ENCODE measurements at places on chromosomes 2 and 18.
A peak's percentile ranks its signal among the peaks of the same experiment; 100 is the strongest.

DNA sequence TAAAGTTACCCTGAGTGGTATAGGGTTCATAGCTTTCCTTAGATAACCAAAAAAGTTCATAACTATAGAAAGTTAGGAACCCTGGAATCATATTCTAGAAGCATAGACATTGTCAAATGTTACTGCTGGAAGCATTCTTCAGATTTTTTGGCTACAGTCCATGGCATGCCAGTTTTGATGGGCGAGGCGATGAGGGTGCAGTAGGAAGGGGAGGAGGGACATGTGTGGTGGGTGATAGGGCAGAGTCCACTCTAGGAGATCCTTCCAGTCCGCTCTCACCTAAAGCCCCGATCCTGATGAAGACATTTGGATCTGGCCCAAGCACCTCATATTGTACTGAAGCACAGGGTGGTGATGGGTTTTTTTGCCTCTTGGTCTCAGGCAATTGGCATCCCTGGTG lies 91.8 kb downstream of the HRH4 start:
- no peak for DNase-seq

DNA sequence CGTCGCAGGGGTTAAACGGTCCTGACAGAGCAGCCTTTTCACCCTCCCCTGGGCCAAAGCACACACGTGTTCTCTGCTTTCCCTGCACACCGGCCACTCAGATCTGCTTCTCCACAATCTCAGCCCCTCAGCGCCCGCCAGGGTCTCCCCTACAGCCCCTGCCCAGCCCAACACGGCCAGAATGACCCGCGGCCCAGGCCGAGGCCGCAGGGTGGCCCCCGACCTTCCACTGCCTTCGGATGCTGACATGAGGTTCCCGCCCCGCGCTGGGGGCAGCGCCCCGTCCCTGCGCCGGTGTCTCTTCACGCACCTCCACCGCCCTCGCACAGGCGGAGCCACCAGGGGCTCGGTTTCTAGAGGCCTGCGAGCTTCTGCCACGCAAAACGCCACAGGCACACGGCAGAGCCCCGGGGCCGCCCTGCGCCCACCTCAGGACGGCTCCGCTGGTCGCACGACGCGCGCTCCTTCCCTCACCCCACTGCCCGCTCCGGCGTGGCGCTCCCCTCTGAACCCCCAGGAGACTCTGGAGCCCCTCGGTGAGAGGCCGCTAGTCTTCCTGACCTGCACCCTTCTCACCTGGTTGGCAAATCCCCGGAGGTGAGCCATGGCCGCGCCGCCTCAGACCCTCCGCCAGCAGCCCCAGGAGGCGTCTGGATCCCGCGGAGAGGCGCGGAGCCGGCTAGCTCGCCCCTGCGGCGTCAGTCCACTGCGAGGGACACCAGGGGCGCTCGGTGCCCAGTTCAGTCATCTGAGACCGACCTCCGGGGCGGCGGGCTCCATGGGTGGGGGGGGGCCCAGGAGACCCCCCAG lies 749 bp downstream of the STK25 start:
- peak; percentile 24 for DNase-seq

DNA sequence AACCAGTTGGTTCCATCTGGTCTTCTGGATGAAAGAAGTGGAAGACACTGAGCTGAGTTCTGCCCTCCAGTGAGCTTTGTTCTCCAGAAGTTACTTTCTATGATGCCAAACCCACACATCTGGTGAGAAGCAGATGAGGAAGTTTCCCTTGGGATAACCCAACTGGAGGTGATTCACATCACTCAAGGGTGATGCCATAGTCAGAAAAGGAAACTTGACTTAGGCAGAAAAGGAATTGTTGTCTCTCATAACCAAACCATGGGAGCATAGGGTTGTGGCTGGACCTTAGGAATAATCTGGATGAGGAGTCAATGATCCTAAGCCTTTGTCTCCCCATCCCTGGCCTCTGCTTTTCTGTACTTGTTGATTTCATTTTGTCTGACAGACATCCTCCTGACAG lies 43.7 kb downstream of the CDC42EP3 start:
- DNase-seq = no peak

DNA sequence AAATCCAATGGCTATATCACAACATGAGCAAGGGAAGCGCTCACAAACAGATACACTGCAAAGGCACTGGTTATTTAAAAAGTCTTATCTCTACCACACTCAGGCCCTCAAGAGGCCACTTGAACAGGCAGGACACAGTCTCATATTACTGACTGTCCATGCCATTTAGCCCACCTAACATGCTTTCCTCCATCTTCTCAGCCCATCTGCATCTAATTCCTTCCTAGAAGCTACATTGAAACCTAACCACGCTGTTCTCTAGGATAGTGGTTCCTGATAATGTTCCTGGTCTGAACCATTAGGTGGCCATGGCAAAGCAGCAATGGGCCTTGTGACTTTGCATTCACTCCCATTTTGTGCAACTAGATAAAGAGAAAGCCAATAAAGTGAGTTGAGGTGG lies 22.5 kb upstream of the NEB start:
- no peak for DNase-seq

DNA sequence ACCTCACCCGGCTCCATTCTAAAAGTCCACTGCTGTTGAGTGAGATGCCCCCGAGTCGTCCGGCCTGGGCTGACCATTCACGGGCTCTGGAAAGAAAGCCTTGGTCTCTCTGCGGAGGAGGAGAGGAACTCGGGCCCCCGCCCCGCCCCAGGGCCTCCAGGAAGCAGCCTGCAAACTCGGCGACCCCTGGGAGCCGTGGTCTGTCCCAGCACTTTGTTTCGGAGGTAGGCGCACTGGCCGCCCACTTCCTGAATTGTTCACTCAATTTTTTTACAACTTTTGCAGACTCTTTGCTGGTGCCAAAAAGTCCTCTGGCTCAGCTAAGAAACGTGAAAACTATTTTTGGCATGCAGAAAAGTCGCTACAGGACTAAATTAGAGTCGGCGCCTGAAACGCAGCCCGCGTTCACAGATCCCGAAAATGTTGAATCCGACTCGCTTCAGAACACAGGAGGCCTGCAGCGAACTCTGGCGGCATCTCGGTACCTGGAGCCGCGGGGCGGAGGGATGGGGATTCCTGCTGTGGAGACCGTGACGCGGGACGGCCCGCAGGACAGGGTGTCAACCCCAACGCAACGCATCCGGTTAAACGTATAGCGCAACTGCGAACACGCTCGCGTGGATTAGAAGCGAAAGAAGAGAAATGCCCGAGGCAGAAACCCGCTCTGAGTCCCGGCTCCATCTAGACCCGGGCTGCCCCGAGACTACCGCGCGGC lies 1.5 kb downstream of the PXDN start:
- no peak for DNase-seq

DNA sequence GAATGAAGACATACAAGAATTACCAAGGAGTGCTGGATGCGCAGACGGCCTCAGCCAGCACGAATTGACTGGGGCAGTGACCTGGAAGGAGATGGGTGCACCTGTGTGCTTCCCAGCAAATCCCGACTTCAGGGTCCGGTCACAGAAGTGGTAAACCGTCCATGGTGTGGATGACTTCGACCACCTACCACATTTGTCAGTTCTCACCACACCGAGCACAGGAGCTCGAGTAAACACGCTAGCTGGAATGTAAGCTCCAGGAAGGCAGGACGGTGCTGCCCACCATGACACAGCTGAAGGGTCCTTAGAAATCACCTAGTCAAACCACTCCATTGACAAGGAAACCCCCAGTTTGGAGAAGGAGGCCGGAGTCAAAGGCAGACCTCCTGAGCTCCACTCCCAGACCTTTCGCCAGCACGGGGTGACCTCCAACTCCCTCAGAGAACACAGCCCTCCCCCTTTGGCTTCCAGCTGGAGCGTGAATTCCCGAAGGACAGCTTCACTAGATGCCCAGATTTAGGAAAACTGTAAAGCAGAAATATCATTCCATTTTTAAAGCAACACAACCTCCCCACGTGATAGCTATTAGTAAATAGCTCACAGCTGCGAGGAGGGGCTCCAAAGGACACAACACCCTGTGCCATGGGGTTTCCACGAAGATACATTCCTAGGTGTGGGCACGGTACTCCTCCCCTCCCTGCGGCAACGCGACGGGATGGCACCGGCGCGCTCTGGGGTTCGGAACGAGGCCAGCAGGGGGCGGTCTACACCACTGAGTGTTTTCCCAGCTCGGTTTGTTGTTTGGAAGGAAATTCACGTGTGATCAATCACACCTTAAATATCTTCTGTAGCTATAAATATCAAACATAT lies 34.1 kb upstream of the GNAL start:
- peak; percentile 6 for DNase-seq

GRCh38 chr2:70125498-70125898 lies 38.2 kb downstream of the PCBP1 start:
- DNase-seq = no peak

All from T-helper 2 cell treated with Interferon-gamma antibody and Interleukin-4, amounts not matched to agents 5 μg/mL and 100 μg/mL, for 36 hours (primary cell).